ENCODE measurements at places on chromosomes 12 and 14. TPM values are rescaled to one million over a fixed set of nuclear protein-coding genes. Genes with fewer than 3 reads are reported as not detected.

The KRT73 gene
- 6.0 TPM for total RNA-seq

The SCNN1A gene
- total RNA-seq = 0.67 TPM

The SLC6A12 gene
- 0.49 TPM for total RNA-seq

The PLEK2 gene
- total RNA-seq = 4.1 TPM

The GALNT16 gene
- total RNA-seq = not detected

The SPTB gene
- total RNA-seq = 0.09 TPM

DNA sequence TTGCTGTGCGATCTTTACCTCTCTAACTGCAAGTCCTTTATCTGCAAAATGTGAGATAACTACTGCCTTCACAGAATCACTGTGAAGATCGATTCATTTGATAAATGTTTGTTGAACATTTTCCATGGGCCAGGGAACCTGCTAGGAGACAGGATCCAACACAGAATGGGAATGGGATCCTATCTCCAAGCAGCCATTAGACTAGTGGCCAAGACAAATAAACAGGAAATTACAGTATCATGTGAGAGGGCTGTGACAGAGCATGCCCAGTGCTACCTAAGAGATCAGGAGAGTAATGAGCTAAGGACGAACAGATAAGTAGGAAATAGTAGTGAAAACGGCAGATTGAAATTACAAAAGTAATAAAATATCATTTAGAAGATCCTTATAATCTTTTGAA lies 105.7 kb downstream of the GRIN2B start:
- no peak overlapping the region for H3K27ac ChIP-seq
- DNase-seq = no peak
- no peaks in the 10 kb centered on the region for H3K36me3 ChIP-seq
- no peaks in the 10 kb centered on the region for H3K27me3 ChIP-seq
- no peak overlapping the region for H3K4me3 ChIP-seq
- no peaks in the 10 kb centered on the region for H3K4me1 ChIP-seq

DNA sequence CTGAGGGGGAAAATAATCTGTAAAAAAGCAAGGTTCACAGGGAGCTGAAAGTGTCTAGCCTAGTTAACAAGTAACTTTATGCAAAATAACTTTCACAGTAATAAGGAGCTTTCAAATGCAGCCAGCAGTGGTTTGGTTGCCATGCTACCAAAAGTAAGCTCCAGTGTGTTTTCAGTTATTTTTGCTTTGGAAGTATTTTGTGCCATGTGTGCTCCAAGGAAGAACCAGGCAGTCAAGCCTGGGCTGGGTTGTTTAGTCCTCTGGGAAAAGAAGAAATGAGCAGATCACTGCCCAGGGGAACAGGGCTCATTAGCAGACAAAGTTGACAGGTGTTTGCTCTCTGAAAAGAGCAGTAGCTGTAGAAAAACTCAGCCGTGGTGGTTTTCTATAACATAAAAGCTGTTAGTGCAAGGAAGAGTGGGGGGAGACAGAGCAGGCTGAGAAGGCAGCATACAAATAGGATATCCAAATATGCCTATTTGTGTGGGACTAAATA lies 92.8 kb upstream of the TMTC2 start:
- H3K4me3 ChIP-seq = no peak overlapping the region
- H3K4me1 ChIP-seq = no peaks in the 10 kb centered on the region
- H3K36me3 ChIP-seq = no peaks in the 10 kb centered on the region
- H3K27me3 ChIP-seq = no peaks in the 10 kb centered on the region

- H3K4me3 ChIP-seq = no peak overlapping the region
- no peak overlapping the region for H3K27ac ChIP-seq
- DNase-seq = no peak
- peaks cover 82% of the 10 kb centered on the region for H3K4me1 ChIP-seq
- H3K36me3 ChIP-seq = peaks cover 17% of the 10 kb centered on the region
- no peaks in the 10 kb centered on the region for H3K27me3 ChIP-seq
Observed at GRCh38 chr12:47221256-47222023, 141.7 kb upstream of the AMIGO2 start.

- H3K4me3 ChIP-seq = no peak overlapping the region
- no peaks in the 10 kb centered on the region for H3K27me3 ChIP-seq
- DNase-seq = no peak
- no peak overlapping the region for H3K27ac ChIP-seq
- no peaks in the 10 kb centered on the region for H3K4me1 ChIP-seq
Observed at GRCh38 chr12:77751939-77752338, 78.8 kb upstream of the NAV3 start.

DNA sequence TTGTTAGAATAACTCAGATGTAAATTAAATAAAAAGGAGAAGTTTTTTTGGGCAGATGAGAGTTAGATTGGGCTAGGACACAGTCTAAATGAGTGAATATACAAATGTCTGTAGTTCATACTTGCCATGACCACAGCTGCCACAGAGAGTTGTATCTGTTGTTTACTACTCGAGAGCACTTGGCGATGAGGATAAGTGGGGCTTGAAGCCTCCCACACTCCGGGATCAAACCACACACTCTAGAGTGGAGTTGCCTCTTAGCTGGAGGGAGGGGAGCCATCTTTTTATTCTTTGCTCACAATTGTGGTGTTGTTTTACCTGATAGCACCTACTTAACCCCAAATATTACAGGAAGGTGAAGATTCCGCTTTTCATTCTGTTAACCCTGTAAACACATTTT lies 27.5 kb downstream of the BEST3 start:
- no peaks in the 10 kb centered on the region for H3K4me1 ChIP-seq
- no peak overlapping the region for H3K4me3 ChIP-seq
- H3K27ac ChIP-seq = no peak overlapping the region

GRCh38 chr12:47244835-47245234 lies 165.1 kb upstream of the AMIGO2 start:
- H3K4me1 ChIP-seq = peaks cover 4% of the 10 kb centered on the region
- no peak overlapping the region for H3K27ac ChIP-seq
- H3K27me3 ChIP-seq = no peaks in the 10 kb centered on the region
- DNase-seq = no peak
- no peak overlapping the region for H3K4me3 ChIP-seq
- no peaks in the 10 kb centered on the region for H3K36me3 ChIP-seq

DNA sequence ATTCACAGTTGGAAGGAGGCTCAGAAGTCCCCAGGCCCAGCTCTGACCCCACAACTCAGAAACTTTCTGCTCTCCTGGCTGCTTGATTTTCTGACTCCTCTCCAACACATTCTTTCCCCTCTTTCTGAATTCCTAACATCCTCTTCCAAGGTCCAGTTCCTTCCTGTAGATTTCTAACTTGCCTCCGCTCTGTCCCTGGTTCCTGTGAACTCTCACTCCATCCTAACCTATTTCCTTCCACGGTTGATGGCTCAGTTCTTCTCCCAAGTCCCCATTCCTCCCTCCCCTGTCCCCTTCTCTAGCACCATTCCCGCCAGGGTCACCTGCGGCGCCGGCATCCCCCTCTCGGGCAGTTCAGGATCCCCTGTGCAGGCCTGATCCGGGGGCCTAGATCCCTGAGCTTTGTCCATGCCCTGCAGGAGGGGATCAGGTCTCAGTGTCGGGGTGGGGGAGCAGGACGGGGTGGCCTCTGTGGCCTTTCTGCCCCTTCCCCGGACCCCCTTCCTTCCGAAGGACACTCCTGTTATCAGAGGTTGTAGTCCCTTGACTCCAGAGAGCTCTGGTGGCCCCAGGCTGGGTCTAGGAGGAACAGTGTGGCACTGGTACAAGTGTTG lies 6.0 kb upstream of the SLC22A17 start:
- no peaks in the 10 kb centered on the region for H3K36me3 ChIP-seq
- DNase-seq = no peak

DNA sequence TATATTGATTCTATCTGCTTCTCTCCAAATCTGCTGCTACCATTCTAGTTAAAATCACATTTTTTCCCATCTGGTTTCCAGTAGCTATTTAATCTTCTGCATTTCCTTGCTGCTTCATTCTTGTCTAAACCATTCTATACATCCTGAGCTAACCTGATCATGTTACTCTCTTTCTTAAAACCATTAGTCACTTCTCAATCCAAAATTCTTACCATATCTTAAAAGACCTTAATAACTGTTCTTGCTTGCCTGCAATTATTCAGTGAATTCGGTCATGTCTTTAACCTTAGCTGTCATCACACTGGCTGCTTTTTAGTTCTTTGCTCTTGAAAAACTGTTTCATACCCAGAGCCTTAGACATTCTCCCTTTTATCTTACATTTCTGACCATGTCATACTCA lies 56.4 kb upstream of the PZP start:
- H3K27me3 ChIP-seq = no peaks in the 10 kb centered on the region
- H3K4me1 ChIP-seq = no peaks in the 10 kb centered on the region
- H3K4me3 ChIP-seq = no peak overlapping the region
- DNase-seq = no peak

GRCh38 chr14:88130057-88130432 lies 125.1 kb downstream of the GPR65 start:
- no peaks in the 10 kb centered on the region for H3K27me3 ChIP-seq
- no peak overlapping the region for H3K27ac ChIP-seq
- no peak overlapping the region for H3K4me3 ChIP-seq

DNA sequence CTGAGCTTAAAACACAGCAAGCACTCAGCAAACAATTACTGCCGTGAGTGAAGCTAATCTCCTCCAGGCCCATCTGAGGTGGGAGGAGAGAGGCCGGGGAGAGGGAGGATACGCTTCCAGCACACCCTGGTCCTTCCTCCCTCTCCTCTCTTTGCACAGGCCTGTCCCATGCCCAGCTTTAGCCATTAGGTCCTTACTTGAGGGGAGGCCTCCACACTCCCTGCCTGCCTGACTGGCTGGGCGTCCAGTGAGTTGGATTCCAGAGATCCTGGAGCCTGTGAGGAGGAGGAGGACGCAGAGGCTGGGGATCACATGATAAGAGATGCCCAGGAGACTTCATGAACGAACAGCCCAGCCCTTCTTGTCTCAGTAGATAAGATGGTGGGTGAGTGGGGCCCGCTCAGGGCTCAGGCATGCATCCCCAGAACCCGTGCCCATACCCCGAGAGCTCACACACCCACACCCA lies 65.1 kb upstream of the NCOR2 start:
- no peak for DNase-seq
- no peaks in the 10 kb centered on the region for H3K27me3 ChIP-seq
- H3K36me3 ChIP-seq = no peaks in the 10 kb centered on the region
- no peak overlapping the region for H3K27ac ChIP-seq
- H3K4me1 ChIP-seq = peaks cover 17% of the 10 kb centered on the region

DNA sequence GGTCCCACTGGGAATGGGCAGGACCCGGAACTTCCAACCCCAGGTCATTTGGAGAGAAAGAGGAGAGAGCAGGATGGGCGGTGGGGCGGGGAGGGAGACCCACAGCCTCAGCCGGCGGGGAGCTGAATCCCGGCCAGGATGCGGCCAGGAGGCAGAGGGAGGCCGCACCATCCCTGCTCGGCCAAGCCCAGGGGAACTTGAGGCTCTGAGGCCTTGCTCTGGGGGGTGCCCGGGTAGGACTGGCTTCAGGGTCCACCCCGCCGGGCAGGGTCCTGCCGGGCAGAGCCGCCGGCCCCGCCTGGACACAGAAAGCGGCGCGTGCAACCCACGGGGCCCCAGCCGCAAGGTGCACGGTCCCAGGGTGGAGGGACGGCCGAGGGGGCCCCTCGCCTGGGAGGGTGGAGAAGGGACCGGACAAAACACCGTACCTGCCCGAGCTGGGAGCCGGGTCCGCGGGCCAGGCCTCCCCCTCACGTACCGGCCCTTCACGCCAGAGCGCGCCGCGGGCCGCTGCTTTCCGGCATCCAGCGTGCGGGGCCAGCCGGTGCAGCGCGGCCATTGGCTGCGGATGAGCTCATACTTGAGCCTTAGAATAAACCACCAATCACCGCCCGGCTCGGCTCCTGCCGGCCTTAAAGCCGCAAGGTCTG lies at the start of gene RPS6KL1:
Gene RPS6KL1 (minus strand): TSS at position 509 of the 650 bp plus-strand sequence. CDS start 1,719 bp downstream, outside the sequence.
- peak within 1 kb of the TSS; percentile 35 for H3K4me3 ChIP-seq
- DNase-seq = peak; percentile 56
- H3K36me3 ChIP-seq = no peaks in the 10 kb centered on the region
- H3K27me3 ChIP-seq = no peaks in the 10 kb centered on the region
- no peaks in the 10 kb centered on the region for H3K4me1 ChIP-seq

DNA sequence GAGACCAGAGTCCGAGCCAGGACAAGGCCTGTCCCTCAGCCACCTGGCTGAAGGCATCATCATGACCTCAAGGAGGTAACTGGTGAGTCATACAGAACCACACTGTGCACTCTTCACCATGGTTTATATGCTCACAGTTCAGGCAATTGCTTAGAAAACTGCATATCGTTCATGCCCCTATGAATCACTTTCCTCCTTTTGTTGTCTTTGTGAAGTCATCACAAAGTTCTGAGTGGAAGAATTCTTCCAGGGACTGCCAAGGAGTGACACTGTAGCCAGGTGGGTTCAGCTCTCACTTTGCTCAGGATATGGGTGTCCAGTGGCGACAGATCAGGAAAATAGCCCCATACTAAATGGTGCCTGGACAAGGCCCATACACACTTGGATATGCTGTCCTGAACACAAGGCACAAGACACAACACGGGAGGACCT lies 92.5 kb downstream of the DPF3 start:
- H3K4me3 ChIP-seq = no peak overlapping the region
- no peak for DNase-seq
- H3K36me3 ChIP-seq = no peaks in the 10 kb centered on the region
- no peaks in the 10 kb centered on the region for H3K27me3 ChIP-seq
- H3K4me1 ChIP-seq = no peaks in the 10 kb centered on the region
- H3K27ac ChIP-seq = no peak overlapping the region

- H3K36me3 ChIP-seq = no peaks in the 10 kb centered on the region
- H3K4me3 ChIP-seq = no peak overlapping the region
- H3K27ac ChIP-seq = no peak overlapping the region
- H3K27me3 ChIP-seq = no peaks in the 10 kb centered on the region
Observed at GRCh38 chr12:27104546-27104945, 22.2 kb upstream of the C12orf71 start.

DNA sequence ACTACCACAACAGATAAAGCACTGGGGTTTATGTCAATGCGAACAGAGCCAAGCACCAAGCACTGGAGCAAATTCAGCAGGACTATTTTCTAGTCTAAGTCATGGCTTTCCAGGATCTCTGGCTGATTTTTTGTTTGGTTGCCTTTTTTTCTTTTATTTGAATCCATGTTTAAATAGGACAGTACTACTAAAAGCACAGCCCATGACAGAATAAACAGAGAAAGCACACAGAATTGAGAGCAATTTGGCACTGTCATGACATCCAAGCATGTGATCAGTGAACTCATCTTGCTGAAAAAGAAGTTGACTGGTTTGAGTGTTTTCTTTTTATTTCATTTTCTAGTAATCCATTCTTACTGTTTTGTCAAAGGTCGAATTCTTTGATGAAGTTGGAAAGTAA lies 23.1 kb upstream of the RERG start:
- H3K27me3 ChIP-seq = peaks cover 5% of the 10 kb centered on the region
- no peak overlapping the region for H3K27ac ChIP-seq
- no peaks in the 10 kb centered on the region for H3K4me1 ChIP-seq

GRCh38 chr12:98222135-98222534 lies 293.3 kb upstream of the TMPO start:
- no peak overlapping the region for H3K27ac ChIP-seq
- DNase-seq = no peak
- H3K27me3 ChIP-seq = no peaks in the 10 kb centered on the region
- no peak overlapping the region for H3K4me3 ChIP-seq
- no peaks in the 10 kb centered on the region for H3K4me1 ChIP-seq
- no peaks in the 10 kb centered on the region for H3K36me3 ChIP-seq

DNA sequence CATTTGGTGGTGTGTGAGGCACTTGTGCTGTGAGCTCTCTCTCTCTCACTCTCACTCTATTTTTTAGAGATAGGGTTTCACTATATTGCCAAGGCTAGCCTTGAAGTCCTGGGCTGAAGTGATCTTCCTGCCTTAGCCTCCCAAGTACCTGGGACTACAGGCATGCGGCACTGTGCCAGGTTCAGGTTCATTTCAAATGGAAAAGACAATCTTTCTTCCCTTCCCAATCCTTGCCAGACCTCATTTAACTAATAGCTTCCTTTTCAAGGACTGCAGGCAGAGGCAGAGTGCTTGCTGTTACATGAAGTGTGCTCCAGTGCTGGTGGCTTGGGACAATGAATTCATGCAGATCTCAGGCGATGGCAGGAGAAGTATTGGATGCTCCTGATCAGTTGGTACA lies 73.2 kb upstream of the BICD1 start:
- DNase-seq = no peak
- H3K4me3 ChIP-seq = no peak overlapping the region
- no peak overlapping the region for H3K27ac ChIP-seq
- no peaks in the 10 kb centered on the region for H3K4me1 ChIP-seq
- no peaks in the 10 kb centered on the region for H3K36me3 ChIP-seq

Data from CD4-positive, alpha-beta memory T cell (primary cell).